ENCODE measurements at places on chromosomes 6 and 20. TPM values are rescaled to one million over a fixed set of nuclear protein-coding genes. Genes with fewer than 3 reads are reported as not detected.

The KCNK16 gene
- total RNA-seq = not detected

The HNF4A gene
- total RNA-seq = 15.4 TPM

The ME1 gene
- total RNA-seq = 44.9 TPM

The ENPP3 gene
- not detected for total RNA-seq

The CNR1 gene
- 0.49 TPM for total RNA-seq

The SIRPG gene
- not detected for total RNA-seq

The BPIFB4 gene
- not detected for total RNA-seq

The TRIM31 gene
- total RNA-seq = 2.0 TPM

The SSTR4 gene
- not detected for total RNA-seq

The MAFB gene
- 0.06 TPM for total RNA-seq

The SLC17A3 gene
- total RNA-seq = 1.00 TPM

The ZBTB46 gene
- 0.77 TPM for total RNA-seq

The HLA-B gene
- total RNA-seq = 22.4 TPM

The PTK6 gene
- total RNA-seq = 2.5 TPM

The STMN3 gene
- 9.0 TPM for total RNA-seq

The LY6G5B gene
- 3.6 TPM for total RNA-seq

The RBPJL gene
- total RNA-seq = not detected

The ADGB gene
- not detected for total RNA-seq

The EPHA7 gene
- total RNA-seq = 0.04 TPM

The PTPRT gene
- total RNA-seq = not detected

The RNF182 gene
- 3.8 TPM for total RNA-seq

The IPCEF1 gene
- total RNA-seq = 0.03 TPM

The GPLD1 gene
- total RNA-seq = 1.1 TPM

The BACH2 gene
- 0.30 TPM for total RNA-seq

The CGAS gene
- 7.5 TPM for total RNA-seq

The RIMS4 gene
- total RNA-seq = 1.9 TPM

The PHACTR3 gene
- total RNA-seq = not detected

The PRIM2 gene
- total RNA-seq = 10.7 TPM

The ACSS1 gene
- 7.1 TPM for total RNA-seq

The VSTM2L gene
- total RNA-seq = 7.1 TPM

The CDH26 gene
- 0.09 TPM for total RNA-seq

The TFAP2C gene
- 13.6 TPM for total RNA-seq

The VSX1 gene
- 0.83 TPM for total RNA-seq

The VGLL2 gene
- not detected for total RNA-seq

The FHL5 gene
- not detected for total RNA-seq

The CPNE5 gene
- total RNA-seq = 0.15 TPM

The REM1 gene
- not detected for total RNA-seq

The GSTA4 gene
- total RNA-seq = 9.3 TPM

The CLDN20 gene
- not detected for total RNA-seq

The RAB23 gene
- total RNA-seq = 6.1 TPM

The OXT gene
- not detected for total RNA-seq

The PPARD gene
- total RNA-seq = 5.9 TPM
